ENCODE measurements at places on chromosomes 11 and 22.
A peak's percentile ranks its signal among the peaks of the same experiment; 100 is the strongest.

DNA sequence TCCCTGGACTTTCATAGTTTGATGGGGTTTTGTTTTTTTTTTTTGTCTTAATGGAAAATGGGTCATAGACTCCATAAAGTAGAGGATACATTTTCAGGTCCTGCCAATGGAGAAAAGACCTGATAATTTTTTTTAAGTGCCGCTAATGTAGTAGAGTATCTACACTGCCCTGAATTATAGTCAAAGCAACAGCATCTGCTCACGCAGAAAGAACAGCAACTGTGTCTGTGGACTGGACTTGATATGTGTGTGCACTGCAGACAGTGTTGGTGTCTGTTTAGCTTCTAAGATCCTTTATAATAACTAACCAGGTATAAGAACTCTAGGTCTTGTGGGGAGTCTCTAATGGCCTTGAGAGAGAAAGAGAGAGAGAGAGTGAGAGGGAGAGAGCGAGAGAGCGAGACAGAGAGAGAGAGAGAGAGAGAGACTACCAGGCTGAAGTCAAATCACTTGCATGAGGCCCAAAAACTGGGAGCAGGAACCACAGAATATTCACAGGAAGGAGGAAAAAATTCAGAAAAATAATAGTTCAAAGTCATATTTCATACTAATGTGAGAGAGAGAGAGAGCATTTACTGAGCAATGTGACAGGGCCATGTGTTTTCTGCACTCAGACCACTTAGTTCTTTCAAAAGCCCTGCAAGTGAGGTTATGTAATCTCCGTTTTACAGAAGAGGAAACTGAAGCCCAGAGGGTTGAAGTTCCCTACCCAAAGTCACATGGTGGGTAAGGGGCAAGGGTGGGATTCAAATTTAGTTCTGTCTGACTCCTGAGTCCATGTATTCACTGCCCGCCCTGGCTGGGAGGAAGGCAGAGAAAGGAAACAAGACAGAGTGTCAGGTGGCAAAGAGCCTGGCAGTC, 8.6 kb upstream of the MIAT start:
- DNase-seq = no peak

DNA sequence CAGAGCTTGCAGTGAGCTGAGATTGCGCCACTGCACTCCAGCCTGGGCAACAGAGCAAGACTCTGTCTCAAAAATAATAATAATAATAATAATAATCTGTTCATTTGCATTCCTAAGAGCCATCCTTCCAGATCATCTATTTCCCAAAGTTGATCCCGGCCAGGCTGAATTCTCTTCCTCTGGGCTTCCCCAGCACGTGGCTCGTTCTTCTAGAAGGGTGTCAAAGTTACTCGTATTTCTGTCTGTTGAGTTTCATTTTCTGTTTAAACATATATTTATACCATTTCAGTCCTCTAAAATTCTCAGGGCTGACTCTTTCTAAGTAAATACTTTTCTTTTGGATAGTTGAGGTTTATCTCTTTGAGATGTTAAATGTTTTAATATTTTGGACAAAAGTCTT, 4.8 kb upstream of the JHY start:
- DNase-seq = no peak

DNA sequence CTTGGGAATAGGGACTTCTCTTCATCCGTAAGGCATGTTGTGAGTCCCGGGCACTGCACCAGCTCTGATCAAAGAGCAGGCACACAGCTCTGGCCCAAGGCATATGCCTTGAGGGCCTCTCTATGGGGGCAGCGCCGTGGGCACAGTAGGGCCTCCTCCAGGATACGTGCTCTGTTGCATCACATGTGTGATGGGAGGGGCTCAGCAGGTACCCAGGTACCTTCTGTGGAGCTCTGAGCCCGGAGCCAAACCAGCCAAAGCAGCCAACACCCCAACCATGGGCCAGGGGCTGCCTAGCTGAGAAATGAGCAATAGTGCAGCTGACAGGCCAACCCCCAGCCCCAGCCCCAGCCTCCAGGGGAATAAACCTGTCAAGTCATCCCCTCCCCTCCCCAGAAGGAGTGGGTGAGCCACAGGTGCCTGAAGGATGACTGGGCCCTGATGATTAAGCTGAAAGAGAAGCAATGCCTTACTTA, 79.7 kb upstream of the SHISAL1 start:
- DNase-seq = no peak

DNA sequence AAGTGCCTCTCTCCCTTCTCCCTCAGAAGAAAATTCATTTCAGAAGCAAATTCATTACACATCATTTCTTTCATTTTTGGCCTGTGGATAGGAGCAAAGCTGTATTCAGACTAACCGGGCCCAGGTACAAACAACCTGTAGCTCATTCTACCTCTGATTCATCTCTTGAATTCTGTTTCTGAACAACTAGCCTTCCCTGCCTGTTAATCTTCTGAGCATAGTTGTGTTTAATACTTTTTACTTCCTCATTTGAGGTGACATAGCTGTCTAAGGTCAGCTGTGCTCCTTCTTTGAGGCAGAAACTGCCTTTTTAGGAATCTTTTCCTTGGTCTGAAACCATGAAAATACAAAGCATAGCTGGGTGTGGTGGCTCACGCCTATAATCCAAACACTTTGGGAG, 12.6 kb upstream of the IL18BP start:
- no peak for DNase-seq

DNA sequence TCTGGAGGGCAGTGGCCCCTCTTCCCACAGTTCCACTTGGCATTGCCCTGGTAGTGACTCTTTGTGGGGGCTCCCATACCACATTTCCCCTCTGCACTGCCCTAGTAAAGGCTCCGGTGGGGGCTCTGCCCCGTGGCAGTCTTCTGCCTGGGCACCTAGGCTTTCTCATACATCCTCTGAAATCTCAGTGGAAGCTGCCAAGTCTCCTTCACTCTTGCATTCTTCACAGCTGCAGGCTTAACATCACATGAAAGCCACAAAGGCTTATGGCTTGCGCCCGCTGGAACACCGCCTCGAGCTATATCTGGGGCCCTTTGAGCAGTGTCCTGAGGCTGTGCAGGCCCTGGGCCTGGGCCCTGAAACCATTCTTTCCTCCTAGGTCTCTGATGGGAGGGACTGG, 25.3 kb downstream of the PLEKHB1 start:
- DNase-seq = no peak

- DNase-seq = no peak
Observed at GRCh38 chr11:126829716-126830115, 170.9 kb downstream of the KIRREL3 start.

- no peak for DNase-seq
Observed at GRCh38 chr22:30150212-30150611, 69.9 kb downstream of the HORMAD2 start.

DNA sequence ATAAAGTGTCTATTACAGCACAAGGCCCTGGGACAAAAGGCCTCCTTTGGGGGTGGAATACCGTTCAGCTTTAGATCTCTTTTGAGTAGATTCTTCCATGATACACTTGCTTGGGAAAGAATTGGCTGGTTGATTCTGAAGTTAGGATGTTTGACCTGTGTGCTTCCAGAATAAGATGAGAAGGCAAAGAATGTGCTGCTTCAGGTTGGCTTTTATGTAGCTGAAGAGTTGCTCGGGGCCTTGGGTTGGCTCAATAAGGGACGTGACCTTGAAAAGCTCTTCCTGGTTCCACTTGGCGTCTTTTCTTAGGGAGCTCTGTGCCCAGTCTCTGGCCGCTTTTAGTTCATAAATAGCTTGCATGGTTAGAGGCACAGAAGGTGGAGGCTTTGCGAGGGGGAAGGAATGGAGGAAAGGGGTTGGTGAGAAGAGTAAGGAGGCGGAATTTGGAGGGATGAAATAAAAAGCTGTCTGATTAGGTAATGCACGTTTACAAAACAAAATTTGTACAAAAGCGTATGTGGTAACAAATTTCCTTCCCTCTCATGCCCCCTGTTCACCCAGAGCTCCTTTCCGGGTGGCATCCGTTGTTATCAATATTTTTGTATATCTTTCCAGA, 4.2 kb upstream of the SORL1-AS1 start:
- no peak for DNase-seq

- DNase-seq = no peak
Observed at GRCh38 chr11:118212781-118213191, 12.0 kb downstream of the JAML start.

- no peak for DNase-seq
Observed at GRCh38 chr11:116644201-116644940, 128.4 kb downstream of the BUD13 start.

DNA sequence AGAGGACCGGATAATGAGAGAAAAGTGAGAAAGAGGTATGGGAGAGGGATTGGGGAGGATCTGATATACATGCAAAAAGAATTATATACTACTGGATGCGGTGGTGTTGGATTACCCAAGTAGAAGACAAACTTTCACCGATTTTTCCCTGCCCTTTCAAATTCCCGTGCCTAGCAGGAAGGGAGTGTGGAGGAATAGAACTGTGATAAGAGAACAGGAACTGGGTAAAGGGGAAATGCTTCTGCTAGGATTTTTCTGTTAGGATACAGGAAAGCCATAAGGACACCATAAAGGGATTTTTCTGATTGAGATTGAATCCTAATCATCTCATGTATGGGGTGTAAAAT, 480 bp upstream of the MTMR2 start:
- DNase-seq = no peak

GRCh38 chr22:33000342-33001280, 57.6 kb downstream of the SYN3 start:
- peak; percentile 88 for DNase-seq

- DNase-seq = no peak
Observed at GRCh38 chr22:40668611-40669411, 10.5 kb upstream of the MCHR1 start.

DNA sequence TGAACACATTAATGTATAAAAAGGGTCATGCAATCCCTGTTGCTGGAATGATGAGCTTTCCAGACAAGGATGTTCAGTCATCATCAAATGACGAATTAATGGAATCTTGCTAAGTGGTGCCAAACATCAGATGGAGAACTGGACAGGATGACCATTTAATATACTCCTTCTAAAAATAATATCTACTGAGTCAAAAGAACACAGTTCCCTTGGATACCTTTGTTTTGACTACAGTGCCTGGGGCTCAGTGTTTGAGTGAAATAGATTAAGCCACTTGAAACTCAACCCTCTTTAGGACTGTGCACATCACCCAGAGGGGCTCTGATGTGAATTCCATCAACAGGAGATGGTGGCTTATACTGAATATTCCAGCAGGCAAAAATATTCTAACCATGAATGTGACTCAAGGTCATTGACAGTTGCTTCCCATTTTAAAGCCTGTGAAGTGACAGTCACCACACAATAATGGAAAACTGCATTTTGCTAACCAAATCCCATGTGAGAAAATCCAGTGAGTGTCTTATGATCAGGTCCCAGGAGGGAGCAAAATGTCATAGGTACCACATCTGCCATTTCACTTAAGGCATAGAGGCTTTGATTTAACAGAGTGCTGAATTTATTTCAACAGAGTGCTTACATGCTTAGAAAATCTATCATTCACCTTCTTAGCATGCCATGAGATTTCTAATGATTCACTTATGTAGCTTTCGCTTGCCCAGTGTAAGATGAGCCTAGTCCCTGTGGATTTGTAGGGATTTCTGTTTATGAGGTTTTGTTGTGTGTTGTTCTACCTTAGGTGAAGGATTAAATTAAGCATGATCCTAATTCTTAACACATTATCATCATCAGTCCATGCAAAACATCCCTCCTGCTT, 41.3 kb upstream of the SLN start:
- DNase-seq = no peak

- no peak for DNase-seq
Observed at GRCh38 chr11:62726156-62726914, 922 bp downstream of the HNRNPUL2 start.

DNA sequence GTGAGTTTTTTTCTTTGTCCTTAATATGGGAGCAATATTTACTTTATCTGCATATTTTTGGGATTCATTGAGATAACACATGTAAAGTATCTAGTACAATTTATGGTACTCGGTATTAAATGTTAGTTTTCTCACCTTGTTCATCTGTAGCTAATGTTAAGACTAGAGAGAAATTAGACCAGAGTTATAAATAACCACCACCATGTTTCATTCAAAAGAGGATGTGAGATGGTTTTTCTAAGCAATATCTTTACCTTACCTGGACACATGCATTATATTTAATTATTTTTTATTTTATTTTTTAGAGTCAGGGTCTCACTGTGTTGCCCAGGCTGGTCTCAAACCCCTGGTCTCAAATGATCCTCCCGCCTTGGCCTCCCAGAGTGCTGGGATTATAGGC, 18.4 kb downstream of the ARHGAP42 start:
- DNase-seq = no peak

DNA sequence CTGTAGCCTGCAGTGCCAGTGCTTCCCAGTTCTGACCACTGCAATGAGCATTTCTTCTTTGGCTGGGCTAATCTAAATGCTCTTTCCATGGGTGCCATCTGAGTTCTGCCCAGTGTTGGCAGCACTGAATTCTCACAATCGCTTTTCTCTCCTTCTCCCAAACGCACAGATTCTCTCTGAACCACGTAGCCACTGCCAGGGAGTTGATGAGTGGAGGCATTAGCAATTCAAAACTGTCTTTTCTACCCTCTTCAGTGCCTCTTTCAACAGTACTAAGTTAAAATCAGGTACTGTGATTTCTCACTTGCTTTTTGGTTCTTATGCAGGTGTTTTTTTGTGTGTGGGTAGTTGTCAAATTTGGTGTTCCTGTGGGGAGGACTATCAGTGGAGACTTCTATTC, 745.0 kb upstream of the ANO5 start:
- DNase-seq = no peak

GRCh38 chr11:94635072-94635471, 67.9 kb downstream of the PIWIL4 start:
- no peak for DNase-seq

- no peak for DNase-seq
Observed at GRCh38 chr11:99098258-99098657, 77.5 kb downstream of the CNTN5 start.

- DNase-seq = no peak
Observed at GRCh38 chr11:19800714-19801519, 88.3 kb downstream of the NAV2 start.

DNA sequence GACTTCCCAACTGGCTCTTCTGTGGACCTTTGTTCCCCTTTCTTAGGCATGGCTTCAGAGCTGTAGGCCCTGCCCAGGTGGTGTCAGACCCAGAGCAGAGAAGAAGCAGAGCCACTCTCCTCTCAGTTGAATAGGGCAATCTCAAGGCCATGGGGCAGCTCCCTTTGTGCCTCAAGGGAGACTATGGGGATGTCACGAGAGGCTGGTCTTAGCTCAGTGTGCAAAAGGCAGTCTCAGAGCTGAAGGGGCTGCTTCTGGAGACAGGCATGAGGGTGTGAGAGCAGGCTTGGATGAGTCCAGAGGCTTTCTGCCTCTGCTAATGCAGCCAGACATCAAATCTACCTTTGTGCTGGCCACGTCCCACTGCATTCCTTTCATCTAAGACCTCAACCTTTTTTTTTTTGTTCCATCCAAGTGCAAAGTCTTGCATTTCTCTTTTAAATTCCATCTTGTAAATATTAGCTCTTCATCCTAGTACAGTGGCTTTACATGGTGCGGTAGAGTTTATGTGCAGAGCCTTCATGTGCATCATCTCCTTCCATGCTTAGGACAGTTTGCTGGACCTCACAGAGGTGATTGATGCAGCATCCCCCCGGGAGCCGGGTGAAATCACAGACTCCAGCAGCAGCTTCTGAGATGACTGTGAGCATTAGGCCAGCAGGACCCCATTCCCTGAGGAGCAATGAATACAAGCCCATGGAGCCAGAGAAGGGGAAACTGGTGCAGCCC, 34.2 kb upstream of the FCHSD2 start:
- no peak for DNase-seq
